Frontal cortex (tissue), 4 donors: ENCODE measurements at places on chromosomes 4 and X.

DNA sequence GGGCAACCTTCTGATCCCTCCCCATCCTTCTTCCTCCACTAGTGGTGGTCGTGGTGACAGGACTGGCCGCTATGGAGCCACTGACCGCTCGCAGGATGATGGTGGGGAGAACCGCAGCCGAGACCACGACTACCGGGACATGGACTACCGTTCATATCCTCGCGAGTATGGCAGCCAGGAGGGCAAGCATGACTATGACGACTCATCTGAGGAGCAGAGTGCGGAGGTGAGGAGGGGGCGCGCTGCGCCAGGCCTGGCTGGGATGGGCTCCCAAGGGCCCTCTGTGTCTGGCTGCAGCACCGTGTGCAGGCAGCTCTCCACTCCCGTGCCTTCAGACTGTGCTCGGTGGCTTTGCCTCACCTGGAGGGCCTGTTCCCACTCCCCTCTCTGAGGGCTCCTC lies 24.3 kb downstream of the RBM10 start:
- no peak for DNase-seq

- no peak for DNase-seq
Measured at GRCh38 chr4:5568931-5569330, 139.4 kb downstream of the EVC2 start.

- DNase-seq = no peak
Measured at GRCh38 chr4:8502836-8503585, 62.4 kb downstream of the TRMT44 start.

GRCh38 chrX:40784516-40785151 lies 49.3 kb upstream of the MED14 start:
- DNase-seq = no peak

DNA sequence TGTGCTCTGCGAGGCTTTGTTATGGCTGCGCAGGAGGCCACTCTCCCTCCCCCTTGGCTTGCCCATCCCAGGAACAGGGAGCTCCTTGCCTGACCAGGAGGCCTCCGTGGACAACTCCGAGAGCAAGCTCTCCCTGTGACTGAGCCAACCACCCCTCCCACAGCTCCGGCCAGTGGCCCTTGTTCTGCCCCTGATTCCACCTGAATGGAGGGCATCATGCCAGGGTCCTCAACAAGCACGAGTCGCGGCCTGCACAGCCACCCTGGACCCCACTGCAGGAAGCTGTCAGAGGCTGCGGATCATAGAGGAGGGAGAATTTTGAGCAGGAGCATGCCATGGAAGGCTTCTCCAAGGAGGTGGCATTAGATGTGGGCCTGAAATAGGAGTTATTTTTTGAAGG lies 44.8 kb upstream of the GRPEL1 start:
- no peak for DNase-seq

DNA sequence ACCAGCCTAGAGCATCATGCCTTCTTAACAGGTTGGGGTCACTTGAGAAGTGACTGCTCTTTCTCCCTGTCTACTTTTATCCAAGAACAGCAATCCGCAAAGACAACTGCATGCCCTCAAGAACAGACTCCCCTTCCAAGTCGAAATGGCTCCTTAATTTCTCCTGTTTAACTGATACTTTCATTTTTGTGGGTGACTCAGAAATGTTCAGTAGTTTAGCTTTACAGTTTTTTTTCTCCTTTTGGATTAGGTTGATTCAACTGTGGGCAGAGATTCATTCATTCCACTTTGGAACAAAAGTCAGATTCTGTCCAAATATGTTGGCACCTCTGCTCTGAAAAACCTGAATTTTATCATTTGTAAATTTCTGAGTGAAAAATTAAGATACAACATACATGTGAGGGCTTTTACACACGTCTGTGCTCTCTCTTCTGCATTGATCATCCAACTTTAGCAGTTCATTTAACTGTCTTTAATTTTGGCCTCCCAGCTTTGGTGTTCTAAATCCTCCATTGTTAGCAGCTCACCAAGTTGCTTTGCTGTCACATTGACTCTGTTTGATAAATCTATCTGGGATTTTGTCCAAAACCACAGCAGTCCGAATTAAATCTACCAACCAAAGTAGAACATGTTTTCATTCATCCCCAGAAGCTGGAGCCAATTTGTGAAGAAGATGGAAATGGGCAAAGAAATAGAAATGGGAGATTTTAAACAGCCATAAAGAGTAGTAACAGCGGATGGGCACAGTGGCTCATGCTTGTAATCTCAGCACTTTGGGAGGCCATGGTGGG lies 50.0 kb downstream of the HOPX start:
- no peak for DNase-seq

- no peak for DNase-seq
Measured at GRCh38 chrX:53186351-53186750, 38.7 kb downstream of the KDM5C start.

GRCh38 chrX:93422693-93423092 lies 250.7 kb downstream of the NAP1L3 start:
- no peak for DNase-seq

DNA sequence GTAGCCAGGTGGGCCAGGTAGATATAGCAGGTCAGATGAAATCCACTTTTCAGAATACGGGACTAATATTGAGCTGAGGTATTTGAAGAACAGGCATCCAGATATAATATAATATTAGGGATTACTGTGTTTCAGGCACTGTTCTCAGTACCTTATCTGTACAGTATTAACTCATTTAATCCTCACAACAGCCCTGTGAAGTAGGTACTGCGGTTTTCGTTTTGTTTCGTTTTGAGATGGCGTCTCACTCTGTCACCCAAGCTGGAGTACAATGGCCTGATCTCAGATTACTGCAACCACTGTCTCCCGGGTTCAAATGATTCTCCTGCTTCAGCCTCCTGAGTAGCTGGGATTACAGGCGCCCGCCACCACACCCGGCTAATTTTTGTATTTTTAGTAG lies 129.6 kb downstream of the IL1RAPL2 start:
- DNase-seq = no peak

GRCh38 chr4:16294455-16294854 lies 68.2 kb upstream of the TAPT1 start:
- no peak for DNase-seq

DNA sequence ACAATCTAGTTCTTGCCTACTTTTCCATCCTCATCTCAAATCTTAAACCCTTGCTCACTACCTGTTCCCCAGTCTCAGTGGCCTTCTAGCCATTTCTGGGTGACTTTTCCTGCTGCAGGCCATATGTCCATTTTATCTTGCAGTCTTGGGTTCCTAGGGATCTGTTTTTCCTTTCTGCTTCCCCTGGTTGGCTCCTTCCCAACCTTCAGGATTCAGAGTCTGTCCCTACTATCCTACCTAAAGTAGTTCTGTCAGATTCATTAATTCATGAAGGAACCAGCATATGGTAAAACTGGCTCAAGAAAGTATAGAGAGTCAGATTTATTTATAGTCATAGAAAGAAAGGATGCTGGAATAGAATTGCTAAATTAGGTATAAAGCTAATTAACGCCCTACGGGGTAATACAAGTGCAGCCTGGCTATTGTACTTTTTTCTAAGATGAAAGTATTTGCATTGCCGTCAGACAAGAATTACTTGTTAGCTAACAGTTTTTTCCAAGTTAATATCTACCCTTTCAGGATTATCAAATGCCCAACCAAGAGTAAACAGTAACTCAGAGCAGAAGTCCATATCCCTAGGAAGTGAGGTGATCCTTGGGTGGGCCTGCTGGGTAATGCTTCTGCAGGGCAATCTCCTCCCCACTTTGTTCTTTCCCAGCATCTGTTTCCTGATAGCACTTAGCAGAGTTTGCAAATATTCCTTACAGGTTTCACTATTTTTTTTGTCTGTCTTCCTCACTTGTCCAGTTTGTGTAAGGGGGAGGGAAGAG lies 63.6 kb downstream of the REPS2 start:
- DNase-seq = no peak

DNA sequence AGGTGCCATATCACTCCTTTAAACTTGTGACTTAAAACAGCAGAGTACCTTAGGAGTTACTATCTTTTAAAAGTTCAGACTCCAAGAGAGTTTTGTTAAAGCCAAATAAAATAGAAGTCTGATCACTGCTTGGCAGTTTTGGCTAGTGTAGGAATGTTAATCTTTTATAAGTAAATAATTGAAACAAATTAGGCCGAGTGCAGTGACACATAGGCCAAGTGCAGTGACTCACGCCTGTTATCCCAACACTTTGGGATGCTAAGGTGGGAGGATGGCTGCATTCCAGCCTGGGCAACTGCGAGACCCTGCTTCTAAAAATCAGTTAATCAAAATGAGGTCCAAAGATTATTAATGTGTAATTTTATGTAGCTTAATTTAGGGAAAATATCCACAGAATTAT lies 37.2 kb downstream of the WDR44 start:
- no peak for DNase-seq

- DNase-seq = no peak
Measured at GRCh38 chr4:103496800-103497199, 223.0 kb downstream of the TACR3 start.

DNA sequence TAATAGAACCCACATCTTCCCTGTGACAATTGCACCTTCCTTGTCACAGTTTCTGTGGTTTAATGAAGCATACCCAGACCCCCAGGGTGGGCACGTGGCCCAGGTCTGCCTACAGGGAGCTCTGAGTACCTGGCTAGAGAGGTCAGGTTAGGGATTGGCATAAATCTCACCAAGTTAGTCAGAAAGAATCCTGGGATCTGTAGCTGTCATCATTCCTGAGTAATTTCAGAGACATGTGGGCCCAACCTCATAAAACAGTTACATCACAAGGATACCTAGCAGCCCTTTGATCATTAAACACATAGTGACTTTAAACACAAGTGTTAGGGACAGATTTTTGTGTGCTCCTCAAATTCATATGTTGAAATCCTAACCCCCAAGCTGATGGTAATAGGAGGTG lies 123.0 kb downstream of the KDR start:
- no peak for DNase-seq

- DNase-seq = no peak
Measured at GRCh38 chr4:66906314-66906713, 639.0 kb downstream of the CENPC start.

- DNase-seq = no peak
Measured at GRCh38 chr4:8461086-8461485, 20.5 kb downstream of the TRMT44 start.

GRCh38 chrX:107442914-107443527 lies 6.4 kb upstream of the FRMPD3 start:
- no peak for DNase-seq

GRCh38 chr4:98433691-98434090 lies 172.5 kb downstream of the RAP1GDS1 start:
- DNase-seq = no peak

- DNase-seq = no peak
Measured at GRCh38 chr4:101334963-101335572, 12.3 kb downstream of the PPP3CA start.

DNA sequence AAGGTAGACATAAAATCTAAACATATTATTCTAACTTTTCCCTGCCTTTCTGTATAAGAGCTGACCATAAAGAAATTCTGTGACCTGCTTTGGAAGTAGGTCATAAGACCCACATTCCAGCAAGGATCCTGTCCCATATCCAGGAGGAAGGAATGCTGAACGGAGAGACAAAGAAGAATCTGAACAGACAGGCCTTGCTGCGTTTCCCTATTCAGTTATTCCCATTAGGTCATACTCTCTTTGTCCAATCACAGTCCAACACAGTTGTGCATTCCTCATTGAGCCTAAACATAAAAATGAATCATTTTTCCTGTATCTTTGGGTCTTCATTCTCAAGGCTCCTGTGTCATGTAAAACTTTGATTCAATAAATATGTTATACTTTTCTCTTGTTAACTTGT lies 287.6 kb upstream of the TAPT1 start:
- DNase-seq = no peak

- DNase-seq = no peak
Measured at GRCh38 chr4:148330161-148330560, 112.1 kb downstream of the NR3C2 start.

- DNase-seq = no peak
Measured at GRCh38 chrX:9749146-9749692, 16.4 kb downstream of the GPR143 start.

- no peak for DNase-seq
Measured at GRCh38 chr4:45082101-45082500, 355.7 kb upstream of the GNPDA2 start.

GRCh38 chr4:105710012-105710600 lies 1.5 kb downstream of the GSTCD start:
- DNase-seq = no peak

DNA sequence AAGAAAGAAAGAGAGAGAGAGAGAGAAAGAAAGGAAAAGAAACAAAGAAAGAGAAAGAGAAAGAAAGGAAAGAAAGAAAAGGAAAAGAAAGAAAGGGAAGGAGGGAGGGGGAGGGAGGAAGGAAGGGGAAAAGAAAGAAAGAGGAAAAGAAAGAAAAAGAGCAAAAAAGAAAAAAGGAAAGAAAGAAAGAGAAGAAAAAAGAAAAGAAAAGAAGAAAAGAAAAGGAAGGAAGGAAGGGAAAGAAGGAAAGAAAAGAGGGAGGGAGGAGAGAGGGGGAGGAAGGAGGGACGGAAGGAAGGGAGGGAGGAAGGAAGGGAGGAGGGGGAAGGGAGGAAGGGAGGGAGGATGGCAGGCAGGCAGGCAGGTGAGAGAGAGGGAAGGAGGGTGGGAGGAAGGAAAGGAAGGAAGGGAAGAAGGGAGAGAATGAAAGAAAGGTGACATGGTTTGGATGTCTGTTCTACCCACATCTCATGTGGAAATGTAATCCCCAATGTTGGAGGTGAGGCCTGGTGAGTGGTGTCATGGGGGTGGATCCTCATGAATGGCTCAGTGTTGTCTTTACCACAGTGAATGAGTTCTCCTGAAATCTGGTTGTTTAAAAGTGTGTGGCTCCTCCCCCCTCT lies 83.0 kb upstream of the DCLK2 start:
- DNase-seq = no peak

DNA sequence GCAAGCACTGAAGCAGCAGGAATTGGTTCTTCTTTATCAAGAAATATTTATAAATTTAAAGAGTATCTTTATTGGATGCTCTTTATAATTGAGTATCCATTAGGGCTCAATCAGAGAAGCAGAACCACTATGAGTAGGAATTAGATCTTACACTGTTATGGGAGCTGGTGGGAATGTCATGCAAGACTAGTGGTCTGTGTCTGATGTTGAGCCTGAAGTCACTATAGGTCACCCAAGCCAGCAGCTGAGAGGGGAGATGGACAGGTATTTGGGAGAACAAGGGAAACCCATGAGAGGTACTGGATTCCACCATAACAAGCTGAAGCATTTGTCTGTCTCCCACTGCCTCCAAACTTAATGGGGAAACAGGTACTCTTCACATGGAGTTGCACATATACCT lies 283.7 kb upstream of the BOD1L1 start:
- no peak for DNase-seq

DNA sequence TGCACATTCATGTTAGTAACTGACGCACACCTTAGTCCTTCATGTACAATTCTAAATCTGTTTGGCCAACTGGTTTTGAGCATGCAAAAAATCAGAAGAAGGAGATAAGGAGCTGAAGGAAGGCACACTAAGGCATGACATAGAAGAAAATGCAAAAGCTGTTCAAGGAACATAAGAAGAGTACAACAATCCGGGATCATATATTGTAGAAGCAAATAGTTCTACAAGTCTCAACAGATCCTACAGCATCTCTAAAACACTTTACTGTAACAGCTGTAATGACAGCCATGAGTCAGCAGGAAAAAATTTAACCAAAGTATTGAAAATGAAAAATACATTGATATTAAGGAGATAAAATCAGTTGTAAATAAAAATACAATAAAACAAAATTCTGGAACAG lies 57.7 kb downstream of the KLHL13 start:
- DNase-seq = no peak
